ENCODE measurements at places on chromosomes 3 and 15.
A peak's percentile ranks its signal among the peaks of the same experiment; 100 is the strongest.

- no peak for DNase-seq
These were observed 149.4 kb downstream of the IMPG2 start for GRCh38 chr3:101170806-101171558.

- DNase-seq, result no peak
These were observed 221.7 kb downstream of the ADAMTS17 start for GRCh38 chr15:100120111-100120510.

DNA sequence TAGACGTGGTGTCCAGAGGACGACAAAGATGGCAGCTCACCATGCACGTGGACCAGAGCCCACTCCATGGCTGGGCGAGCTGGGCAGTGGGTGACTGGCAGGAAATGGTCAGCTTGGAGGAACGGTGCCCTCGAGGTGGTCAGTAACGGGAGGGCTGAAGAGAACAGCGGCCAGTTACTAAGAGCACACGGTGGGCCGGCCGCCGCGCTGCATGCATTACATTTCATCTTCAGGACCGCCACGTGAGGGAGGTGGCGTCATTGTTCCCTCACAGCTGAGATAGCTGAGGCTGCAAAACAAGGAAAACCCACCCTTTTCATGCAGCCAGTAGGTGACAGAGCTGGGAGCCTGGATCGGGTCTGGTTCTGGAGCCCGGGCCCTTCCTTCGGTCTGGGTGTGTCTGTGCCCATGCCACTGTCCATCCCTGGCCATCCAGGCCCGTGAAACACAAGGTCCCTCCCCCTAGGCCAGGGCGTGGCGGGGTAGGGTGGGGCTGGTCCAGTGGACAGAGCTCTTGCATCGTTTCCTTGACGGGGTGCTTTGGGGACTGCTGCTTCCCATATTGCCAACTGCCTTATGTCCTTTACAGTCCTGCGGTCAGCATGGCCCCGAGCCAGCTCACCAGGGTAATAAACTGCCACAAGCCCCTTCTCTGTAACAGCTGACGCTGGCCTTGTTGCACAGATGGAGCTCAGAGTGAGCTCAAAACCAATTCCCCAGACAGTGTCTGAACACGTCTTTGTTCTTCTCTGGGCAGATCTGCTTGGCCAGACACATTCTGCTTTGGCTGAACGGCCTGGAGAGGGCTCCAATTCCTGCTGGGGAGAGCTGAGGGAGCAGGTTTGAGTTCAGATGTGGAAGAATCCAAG lies 51.8 kb downstream of the RGMA start:
- DNase-seq, result no peak

- DNase-seq, result no peak
These were observed 16.9 kb upstream of the LRRC31 start for GRCh38 chr3:169886671-169887070.

GRCh38 chr3:121436641-121437040 lies 109.1 kb downstream of the POLQ start:
- DNase-seq, result no peak

GRCh38 chr3:39569095-39569494 lies 101.6 kb downstream of the MOBP start:
- DNase-seq, result no peak

GRCh38 chr3:186236357-186237020 lies 125.5 kb downstream of the DGKG start:
- no peak for DNase-seq

DNA sequence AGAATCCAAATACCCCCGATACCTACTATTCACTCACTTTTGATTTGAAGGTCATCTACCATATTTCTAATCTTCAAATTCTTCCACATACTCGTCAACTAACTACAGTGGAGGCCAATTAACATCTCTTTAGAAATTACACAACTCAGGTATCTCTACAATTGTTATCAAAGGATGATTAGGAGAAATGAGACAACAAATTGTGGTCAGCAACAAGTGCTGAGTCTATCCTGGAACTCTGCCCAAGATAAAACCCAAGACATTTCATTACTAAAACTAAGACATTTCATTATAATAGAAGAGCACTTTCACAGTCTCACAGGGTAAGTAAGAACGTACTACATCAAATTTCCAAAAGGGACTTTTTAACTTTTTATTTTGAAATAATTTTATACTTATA lies 100.0 kb downstream of the TBC1D5 start:
- DNase-seq, result no peak

DNA sequence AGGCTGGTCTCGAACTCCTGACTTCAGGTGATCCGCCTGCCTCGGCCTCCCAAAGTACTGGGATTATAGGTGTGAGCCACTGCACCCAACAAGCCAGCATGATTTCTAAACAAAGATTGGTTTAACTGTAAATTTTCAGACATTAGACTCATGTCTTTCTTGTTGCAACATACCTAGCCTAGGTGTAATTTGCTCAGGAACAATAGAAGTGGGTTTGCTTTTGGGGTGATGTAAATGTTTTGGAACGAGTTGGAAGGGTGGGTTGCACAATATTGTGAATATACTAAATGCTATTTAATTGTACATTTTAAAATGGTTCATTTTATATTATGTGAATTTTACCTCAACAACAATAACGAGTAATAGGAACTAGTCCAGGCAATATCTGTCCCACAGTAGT lies 7.1 kb downstream of the CCR4 start:
- no peak for DNase-seq

DNA sequence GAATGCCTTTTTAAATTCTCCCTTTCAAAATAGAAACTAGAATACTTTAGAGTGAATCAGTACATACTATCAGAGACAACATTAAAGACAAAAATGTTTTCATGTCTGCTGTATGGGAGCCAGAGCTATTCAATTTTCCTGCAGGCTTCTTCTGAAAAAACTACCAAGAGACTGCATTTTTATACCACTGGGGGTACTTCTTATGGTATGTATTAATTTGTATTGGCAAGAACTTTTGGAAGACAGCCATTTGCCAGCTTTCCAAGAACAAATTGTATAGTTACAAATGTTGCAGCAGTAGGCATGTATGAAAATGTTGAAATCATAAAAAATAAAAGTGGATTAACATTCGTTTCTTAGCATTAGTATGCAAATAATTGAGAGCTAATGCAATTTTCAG lies 1010.0 kb upstream of the CADM2 start:
- no peak for DNase-seq

GRCh38 chr3:125322166-125322565 lies 53.0 kb downstream of the ZNF148 start:
- DNase-seq, result no peak

DNA sequence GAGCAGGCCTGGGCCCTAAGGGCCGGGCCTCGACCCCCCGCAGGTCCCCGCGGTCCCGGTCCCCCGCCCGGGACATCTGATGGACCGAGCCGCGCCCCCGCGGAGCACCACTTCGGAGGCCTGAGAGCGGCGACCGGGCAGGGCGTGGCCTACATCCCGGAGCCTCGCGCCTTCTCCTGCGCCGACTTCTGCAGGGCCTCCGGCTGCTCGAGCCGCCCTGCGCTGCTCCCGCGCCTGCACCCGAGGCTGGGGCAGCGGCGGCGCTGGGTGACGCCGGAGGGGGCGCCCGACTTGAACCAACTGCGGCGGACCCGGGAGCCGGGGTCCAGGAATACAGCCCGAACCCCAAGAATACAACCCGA lies 14.9 kb upstream of the GP9 start:
- peak; percentile 44 for DNase-seq

DNA sequence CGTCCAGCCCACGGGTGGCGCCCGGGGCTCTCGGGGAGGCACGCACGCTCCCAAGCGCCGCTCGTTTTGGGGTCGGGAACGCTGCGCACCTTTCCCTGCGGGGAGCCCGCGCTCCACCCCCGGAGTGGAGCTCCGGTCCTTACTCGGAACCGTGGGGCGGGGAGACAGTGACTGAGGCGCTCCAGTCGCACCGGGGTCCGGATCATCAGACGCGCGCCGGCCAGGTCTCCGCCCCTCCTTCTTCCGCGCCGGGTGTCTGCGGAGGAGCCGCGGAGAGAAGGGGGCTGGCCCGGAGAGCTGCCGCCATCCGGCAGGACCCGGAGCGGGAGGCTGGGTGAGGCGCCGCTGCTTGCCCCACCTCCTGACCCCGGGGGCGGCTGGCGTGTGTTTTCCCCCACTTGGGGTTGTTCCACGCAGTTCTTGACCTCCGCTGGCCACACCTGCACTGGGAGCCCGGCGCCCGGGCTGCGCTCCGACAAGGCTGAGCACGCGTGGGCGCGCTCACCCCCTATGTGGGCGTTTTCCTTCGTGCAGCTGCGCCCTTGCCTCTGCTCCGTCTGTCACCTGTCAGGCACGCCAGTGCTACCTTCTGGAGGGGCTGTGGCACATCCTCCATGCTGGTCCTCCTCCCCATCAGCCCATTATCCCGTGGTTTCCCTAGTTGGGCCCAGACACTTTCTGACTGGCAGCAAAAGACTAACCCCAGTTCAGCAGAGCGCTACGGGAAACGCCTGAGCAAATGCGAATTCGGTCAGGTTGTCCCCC lies at the start of gene MCF2L2:
TSS of gene MCF2L2 (minus strand) at position 173 of the 765 bp plus-strand sequence. CDS start 642 bp downstream, outside the sequence.
- peak; percentile 74 for DNase-seq

GRCh38 chr3:49339581-49339940 lies 292 bp downstream of the USP4 start:
- DNase-seq, result peak; percentile 53

DNA sequence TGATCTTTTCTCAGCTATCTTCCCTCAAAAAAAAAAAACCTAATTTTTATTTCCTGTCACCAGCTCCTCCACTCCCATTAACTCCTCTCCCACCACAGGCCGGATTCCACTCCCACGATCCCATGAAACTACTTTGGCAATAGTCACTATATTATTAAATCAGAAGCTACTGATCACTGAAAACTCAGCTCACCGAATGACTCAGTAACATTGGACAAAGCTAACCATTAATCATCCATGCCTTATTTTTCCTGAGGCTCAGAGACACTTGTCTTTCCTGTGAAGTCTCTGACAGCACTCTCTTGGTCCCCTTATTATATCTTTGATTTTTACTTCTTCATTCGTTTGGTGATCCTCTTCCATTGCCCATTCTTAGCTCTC lies 260.2 kb downstream of the CGGBP1 start:
- DNase-seq, result no peak

GRCh38 chr15:78080088-78080460 lies 2.6 kb upstream of the TBC1D2B start:
- no peak for DNase-seq

- DNase-seq, result no peak
These were observed 11.8 kb upstream of the CDV3 start for GRCh38 chr3:133561679-133562078.

DNA sequence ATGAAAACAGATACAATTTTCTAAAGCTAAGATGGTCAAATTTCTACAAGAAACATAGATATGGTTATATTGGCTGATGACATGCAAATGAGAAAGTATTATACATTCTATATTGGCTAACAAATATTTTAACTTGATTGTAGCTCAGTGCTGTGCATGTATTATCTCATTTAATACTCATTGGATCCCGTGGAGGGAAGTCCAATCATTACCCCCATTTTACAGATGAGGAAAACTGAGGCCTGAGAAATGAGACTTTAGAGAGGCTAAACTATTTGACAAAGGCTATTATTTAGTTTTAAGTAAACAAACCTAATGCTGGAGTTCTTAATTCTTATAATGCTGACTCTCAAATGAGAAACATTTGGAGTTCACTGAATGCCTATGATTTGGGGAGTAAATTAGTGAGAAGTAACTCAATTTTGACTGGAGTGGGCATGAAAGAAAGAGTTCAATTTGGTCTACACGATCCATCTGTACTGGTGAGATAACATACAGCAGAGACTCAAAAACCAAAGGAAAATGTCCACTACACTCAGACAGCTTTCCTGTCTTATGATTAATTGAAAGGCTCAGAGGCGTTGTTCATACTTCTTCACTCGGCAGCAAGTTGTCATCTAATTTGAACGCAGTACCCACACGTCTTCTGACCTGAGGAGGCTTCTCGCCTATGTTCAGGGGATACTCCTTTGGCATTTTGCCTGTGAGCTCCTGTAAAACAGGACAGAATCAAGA lies 72.2 kb upstream of the LMOD3 start:
- no peak for DNase-seq

DNA sequence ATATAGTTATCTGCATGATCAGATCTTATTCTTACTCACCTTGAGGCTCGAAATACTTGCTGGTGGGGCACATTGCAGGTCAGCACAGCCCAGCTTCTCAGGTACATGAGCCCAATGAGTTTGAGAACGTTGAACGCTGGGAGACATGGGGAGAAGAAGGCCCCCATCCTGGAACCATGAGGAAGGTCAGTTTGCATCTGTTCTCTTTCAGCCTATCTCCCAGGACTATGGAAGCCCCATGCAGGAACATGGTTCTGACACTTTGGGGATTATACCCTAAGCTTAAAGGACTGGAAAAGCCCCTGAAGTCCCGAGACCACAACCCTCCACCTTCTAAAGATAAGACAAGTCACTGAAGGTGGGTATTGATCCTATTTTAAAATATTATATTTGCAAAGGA lies 17.4 kb upstream of the STARD5 start:
- DNase-seq, result no peak

DNA sequence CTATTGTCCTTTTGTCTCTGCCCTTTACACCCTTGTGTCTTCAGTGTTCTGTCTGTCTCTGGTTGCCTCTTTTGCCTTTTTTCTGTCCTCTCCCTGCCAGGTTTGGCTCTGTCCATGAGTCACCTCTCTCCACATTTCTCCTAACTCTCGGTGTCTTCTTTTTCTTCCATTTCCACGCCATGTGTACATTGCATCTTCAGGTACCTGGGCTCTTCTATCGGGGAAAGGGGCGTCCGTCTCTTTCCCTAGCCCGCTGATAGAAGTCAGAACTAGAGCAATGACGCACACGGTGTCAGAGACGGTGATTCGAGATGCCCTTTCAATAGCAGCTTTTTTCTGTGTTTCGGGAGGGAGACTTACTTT lies 641 bp downstream of the OPA1 start:
- peak; percentile 39 for DNase-seq

- no peak for DNase-seq
These were observed 90.2 kb downstream of the CERS3 start for GRCh38 chr15:100438570-100438969.

GRCh38 chr3:67459796-67460195 lies 194.6 kb downstream of the SUCLG2 start:
- no peak for DNase-seq

DNA sequence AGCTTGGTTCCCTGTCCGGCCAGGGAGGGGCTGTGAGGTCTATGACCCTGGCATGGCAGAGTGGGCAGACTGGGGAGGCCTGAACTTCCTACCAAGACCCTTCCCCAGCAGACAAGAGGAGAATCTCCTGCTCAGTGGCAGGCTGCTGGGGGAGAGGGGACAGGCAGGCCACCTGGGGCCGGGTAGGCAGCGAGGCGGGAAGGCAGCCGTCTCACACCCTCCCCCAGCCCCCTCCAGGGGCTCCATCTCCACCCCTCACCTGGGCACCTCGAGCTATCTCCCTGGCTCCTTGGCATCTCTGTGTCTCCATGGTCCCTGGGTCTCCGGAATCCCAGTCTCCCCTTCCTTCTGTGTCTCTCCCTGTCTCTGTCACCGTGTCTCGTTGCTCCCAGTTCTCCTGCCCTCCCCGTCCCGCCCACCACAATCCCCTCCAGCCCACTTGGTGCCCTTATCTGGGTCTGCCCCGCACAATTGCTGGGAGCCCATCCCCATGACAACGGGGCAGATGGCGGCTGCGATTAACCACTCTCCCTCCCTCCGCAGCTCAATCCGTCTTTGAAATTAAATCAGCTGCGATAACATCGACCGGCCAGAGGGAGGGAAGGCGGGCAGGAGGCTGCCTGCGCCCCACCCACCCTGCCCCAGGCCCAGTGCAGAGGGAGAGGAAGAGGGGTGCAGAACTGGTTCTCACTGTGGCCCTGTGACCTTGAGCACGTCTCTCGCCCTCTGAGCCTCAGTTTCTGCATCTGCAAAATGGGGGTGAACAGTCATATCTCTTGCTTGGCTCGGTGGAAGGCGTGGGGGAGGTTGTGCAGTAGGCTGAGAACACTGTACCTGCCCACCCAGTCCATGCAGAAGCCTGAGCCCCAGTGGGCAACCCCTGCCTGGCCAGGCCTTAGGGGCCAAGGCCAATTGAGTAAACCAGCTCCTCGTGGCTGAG lies 9.6 kb downstream of the DNAJB8 start:
- DNase-seq, result no peak

All from activated CD4-positive, CD25-positive, alpha-beta regulatory T cell treated with anti-CD3 and anti-CD28 coated beads, Interleukin-2, amount 50 U/mL, for 72 hours (primary cell).